ENCODE measurements at places on chromosomes 5 and 9.

GRCh38 chr5:113053511-113053995 is 77.0 kb downstream of the DCP2 start:
- DNase-seq, result no peak

GRCh38 chr9:124242331-124243194 is 15.2 kb upstream of the NEK6 start:
- no peak for DNase-seq

DNA sequence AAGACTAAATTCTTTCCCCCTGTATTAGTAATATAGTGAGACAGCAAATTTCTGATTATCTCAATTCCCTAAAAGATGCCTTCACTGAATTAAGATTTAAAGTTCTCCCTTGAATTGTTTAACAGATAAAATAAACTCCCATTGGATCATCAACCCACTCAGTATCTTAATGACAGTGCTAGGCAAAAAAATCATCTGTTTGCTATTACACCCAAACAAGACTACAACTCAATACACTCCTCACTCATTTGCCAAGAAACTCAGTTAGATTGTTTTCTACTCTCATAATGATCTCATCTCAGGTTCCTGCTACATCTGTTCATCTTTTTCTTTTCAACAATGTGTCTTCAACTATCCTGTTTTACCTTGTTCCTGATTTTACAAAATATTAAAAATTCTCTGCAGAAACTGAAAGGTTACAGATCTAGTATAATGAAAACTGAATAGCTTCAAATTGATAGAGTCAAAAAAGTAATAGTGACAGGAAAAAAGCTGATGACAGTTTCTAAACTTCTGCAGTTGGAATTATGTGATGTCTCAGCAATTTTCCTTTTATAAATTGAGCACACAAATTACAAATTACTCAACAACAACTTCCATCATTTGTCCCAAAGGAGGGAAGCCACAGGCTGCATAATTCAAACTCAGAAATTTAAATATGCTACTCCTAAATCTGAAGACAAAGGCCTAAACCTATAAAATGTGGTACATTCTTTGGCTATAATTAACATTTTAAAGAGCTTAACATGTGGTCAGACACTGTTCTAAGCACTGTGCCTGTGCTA is 39.4 kb downstream of the HOMER1 start:
- no peak for DNase-seq

DNA sequence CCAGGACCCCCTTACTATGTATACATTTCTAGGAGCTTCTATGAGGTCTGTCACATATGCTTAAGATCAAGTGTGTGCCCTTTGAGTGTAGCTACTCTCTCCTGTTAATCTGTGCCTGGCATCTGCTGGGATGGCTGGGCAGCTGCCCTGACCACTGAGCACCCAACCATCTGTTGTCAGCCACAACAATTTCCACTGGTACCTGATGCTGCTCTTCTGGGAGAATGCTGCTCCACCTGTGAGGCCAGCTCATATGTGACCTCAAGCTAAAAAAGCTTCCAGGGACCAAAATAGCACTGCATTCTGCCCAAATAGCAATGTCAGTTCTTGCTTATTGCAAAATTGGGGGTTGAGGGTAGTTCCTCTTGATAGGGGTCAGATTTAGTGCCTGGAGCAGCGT is 595.6 kb downstream of the RAB3C start:
- DNase-seq, result no peak

GRCh38 chr5:181120761-181121160 is 10.2 kb downstream of the OR2V1 start:
- no peak for DNase-seq

DNA sequence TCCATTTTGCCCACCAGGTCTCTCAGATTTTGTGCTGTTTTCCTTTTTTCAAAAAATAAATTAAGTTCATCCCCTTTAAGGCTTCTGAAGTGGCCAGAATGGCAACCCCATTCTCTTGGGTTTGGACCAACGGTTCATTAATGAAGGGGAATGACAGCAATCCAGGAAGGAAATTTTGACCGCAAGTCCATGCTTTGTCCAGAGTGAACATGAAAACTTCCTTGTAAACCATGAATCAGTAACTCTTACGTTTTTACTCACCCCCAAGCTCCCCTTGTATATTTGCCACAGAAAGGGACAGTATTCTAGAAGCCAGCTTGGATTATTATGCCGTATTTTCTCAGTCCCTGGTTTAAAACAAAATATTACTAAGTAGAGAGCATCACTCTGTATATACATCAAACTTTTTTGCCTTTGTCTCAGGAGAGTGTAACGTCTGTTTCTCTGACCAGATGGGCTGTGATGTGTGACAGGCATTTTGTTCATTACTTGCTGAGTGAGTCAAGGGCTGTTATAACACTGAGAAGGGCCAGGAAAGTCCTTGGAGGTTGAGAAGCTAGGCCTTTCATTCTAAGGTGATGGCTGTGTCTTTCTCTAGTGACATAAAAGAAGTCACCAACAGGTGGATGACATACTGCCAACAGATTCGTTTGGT is 148.2 kb downstream of the SMARCA2 start:
- DNase-seq, result no peak

DNA sequence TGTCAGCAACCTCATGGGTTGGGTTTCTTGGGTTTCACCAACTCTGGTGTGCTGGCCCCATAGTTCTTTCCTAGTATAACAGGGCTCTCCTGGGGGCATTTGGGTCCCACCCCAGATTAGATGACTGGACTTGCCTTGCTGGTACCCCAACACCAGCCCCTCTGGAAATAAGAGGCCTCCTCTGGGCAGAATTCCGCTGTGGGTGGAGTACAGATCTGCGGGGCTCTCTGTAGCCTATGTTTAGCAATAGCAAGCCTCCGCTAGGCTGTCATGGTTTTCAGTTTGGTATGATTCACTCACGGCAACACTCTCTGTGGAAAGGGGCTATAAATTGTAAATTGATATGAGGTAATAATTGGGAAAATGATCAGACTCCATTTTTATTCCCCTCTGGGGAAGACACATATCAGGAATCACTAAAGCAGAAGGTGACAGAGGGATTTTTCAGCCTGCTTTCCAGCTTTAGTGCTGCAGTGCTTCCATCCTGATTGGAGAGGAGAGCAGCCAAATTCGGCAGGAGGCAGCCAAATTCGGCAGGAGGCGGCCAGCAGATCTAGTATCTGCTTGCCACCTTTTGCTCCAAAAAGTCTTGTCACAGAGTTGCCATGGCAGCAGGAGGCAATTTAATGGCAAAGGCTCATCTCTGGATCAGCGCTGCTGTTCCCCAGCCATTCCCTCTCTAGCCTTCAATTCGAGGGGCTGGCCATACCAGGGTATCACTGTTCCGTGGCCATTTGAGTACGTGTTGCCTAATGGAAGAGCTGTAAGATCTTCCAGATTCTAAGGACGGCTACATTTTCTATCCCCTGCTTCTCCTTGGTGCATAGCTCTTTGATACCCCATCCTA is 84.6 kb downstream of the SLC44A1 start:
- no peak for DNase-seq

DNA sequence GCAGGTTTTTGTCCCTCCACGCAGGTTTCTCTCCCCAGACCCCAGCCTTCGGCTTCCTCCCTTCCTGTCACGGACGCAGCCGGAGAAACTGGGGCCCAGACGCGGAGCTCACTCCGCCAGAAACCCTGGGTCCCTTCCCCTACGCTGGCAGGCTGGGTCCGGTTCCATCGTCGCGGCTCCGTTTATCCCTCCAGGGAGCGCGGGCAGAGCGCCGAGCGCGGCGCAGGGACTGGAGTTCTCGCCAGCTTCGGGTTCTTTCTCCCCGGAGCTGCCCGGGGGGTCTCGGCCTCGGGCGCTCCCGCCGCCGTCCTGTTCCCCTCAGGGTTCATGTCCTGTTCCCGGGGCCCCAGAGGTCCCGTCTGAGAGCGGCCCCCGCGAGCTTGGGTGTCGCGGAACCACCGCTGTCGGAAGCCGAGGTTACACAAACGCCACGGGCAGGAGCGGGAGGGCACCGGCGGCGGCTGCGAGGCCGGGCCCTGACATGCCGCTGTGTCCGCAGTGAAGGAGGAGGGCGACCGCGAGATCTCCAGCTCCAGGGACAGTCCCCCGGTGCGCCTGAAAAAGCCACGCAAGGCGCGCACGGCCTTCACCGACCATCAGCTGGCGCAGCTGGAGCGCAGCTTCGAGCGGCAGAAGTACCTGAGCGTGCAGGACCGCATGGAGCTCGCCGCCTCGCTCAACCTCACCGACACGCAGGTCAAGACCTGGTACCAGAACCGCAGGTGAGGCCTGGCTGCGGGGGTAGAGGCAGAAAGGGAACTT is 4.6 kb downstream of the BARHL1 start:
- DNase-seq, result no peak

- no peak for DNase-seq
These were observed 97.3 kb upstream of the SLCO6A1 start for GRCh38 chr5:102596113-102596512.

DNA sequence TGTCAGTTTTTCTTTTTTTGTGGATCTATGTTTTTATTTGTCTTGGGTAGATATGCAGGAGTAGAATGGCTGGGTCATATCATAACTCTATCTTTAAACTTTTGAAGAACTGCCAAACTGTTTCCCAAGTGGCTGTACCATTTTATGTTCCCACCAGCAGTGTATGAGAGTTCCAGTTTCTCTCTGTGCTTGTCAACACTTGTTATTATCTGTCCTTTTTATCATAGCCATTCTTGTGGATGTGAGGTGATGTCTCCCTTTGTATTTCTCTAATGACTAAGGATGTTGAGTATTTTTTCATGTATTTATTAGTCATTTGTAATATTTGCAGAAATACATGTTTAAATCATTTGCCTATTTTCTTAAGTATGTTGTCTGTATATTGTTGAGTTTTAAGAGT is 17.4 kb upstream of the FAT2 start:
- DNase-seq, result no peak

DNA sequence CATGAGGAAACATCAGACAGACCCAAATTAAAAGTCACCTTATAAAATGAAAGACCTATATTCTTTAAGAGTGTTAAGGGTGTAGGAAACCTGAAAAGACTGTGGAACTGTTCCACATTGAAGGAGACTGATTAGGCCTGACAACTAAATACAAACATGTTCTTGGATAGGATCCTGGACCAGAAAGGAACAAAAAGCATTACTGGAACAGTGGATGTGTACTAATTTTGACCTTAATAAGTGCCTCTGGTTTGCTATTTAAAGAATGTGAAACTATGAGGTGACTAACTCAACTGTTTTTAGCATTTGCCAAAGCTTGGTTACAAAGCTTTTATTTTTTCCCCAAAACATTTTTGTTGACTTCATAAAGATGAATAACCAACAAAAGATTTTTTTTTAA is 340.6 kb downstream of the CAAP1 start:
- DNase-seq, result no peak

GRCh38 chr5:75368391-75368790 is 31.4 kb downstream of the HMGCR start:
- no peak for DNase-seq

DNA sequence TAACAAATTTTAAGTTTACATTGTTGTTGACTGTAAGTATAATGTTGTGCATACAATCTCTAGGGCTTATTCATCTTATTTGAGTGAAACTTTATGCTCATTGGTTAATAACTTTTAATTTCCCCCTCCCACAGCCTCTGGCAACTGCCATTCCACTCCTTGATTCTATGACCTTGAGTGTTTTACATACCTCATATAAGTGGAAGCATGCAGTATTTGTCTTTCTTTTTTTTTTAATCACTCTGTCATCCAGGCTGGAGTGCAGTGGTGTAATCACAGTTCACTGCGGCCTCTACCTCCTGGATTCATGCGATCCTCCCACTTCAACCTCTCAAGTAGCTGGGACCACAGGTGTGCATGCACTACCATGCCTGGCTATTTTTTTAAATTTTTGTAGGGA is 83.9 kb downstream of the KCTD16 start:
- no peak for DNase-seq

DNA sequence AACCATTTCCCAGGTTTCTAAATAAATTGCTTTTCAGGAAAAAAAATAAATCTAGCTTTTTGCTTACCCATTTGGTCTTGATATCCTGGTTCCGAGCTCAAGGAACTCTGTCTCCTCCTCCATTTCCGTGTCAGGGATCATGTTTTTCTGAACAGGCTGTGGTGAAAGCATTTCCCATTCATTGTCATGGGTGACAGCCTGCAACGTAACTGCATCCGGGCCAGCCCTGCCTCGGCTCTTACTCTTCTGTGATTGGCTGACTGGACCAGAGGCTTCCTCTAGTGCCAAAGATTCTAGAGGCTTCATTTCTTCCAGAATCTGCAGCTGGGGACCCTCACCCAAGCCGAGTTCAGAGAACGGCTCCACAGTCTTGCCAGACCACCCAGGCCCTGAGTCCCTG is 61.0 kb upstream of the PCA3 start:
- no peak for DNase-seq

DNA sequence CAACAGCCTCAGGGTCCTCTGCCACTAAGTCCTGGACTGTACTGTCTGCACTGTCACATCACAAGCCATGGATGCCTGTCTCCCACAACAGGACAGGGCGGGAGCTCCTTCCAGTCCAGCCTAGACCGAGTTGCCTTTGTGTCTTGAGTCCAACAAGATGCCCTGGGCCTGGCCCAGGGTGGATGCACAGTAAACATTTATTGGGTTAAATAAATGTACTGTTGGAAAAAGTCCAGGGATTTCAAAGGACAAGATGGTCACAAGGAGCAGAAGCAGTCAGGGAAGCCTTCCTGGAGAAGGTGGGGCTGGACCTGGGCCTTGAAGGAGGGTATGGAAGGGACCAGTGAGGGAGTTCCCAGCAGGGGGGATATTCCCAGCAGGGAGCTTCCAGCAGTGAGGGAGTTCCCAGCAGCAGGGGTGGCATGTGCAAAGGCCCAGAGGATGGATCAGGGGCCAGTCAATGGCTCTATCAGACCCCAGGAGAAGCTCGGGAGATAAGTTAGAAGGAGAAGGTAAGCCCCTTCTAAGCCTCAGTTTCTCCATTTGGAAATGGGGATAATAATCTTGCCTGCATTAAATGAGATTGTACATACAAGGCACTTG is 72.7 kb upstream of the NEURL1B start:
- no peak for DNase-seq

GRCh38 chr5:111224561-111225345 is 569 bp downstream of the CAMK4 start:
- no peak for DNase-seq

DNA sequence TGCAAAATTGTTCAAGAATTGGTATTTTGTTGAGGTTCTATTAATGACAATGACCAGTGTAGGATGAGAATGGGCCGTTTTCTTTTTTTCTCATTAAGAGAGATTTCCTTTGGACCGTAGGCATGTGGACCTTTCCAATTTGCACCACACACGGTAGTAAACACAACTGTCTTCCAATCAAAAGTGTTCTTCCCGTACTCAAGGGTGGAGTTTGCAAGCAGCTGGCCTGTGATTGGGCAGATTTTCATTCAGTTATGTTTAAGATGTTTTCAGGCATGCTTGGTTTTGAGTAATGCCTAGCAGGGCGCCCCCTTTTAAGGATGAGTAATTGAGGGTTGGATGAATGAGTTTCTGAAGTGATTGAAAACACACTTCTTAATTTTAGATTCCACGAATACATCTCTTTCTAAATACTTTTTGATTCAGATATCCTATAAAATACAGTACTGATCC is 2.5 kb downstream of the KDM3B start:
- no peak for DNase-seq

GRCh38 chr5:135426102-135427082 is 20.8 kb downstream of the DCANP1 start:
- no peak for DNase-seq

GRCh38 chr9:2299156-2299842 is 284.2 kb downstream of the SMARCA2 start:
- DNase-seq, result no peak

- DNase-seq, result no peak
These were observed 10.6 kb upstream of the TMEM38B start for GRCh38 chr9:105683688-105684275.

- no peak for DNase-seq
These were observed 27.8 kb upstream of the PTPDC1 start for GRCh38 chr9:94056442-94056974.

GRCh38 chr5:138111937-138112336 is 27.3 kb downstream of the NME5 start:
- no peak for DNase-seq
